ENCODE measurements at places on chromosomes 2 and 18.

DNA sequence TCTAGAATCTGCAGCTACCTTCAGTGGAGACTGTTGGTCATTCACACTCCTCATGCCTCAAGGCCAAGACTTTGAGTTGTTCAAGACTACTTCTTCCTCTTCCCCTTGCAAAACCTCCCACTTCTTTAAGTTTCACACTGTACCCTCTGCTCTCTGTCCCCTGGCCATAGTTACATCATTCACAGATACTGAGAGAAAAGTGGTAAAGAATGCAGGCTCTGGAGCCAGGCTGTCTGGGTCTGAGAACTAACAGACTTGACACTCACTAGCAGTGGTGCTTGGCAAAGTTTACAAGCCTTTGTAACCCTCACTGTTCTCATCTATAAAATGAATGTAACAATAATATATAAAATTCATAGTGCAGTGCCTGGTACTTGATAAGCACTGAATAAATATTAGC lies 61.8 kb downstream of the CDH20 start:
- no peak for DNase-seq

- no peak for DNase-seq
Observed at GRCh38 chr18:10002280-10002679, 88.5 kb downstream of the VAPA start.

DNA sequence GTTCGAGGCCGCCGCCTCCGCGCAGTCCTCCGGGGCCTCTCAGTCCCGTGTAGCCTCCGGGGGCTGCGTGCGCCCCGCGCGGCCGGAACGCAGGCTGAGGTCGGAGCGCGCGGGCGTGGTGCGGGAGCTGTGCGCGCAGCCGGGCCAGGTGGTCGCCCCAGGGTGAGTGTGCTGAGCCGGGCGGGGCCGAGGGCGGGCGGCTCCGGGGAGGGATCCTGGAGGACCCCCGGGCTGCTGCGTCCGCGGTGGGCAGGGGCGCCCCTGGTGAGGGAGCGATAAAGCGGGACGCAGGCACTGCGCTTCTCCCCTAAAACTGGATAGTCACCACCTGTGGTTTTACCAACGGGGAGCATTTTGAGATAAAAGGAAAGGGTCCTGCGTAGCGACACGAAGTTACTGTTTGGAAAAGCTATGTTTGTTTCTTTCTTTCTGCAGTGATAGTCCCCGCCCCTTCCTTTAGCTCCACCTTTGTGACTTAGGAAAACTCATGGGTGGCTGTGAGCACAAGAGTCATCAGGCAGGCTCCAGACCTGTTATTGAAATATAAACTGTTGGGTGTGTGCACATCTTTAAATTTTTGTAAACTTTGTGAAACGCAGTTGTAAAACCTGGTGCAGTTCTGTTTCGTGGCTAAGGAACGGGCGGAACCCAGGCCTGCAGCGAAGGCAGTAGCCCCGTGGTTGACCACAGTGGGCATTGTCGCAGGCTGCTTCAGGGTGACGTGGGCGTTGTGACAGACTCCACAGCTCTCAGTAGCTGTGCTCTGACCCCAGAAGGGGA lies 687 bp downstream of the CTDP1 start:
- DNase-seq: peak; percentile 64

- DNase-seq: peak; percentile 100
Observed at GRCh38 chr2:26696351-26696816, 3.9 kb downstream of the KCNK3 start.

GRCh38 chr2:171579481-171579880 lies 57.2 kb downstream of the CYBRD1 start:
- DNase-seq: peak; percentile 53

GRCh38 chr2:238220892-238221521 lies 17.5 kb upstream of the ILKAP start:
- DNase-seq: peak; percentile 19

DNA sequence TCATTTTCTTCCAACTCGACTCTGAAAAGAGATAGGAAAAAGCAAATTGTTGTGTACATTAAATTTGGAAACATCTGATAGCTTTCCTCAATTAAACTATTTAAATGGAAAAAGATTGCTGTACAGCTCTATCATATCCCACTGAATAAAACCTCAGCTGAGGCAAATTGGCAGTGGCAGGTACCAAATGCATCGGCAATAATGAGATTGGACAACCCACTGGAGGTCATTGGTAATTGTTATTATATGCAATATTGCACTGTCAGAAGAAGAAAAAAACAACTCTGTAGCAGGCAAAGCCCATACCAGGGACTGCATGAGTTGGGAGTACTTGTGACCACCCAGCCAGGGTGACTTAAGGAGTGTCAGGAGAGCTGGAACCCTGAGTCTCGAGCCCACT lies 291.6 kb upstream of the SKOR2 start:
- DNase-seq: no peak

- no peak for DNase-seq
Observed at GRCh38 chr2:101967826-101968513, 23.8 kb upstream of the IL1R2 start.

DNA sequence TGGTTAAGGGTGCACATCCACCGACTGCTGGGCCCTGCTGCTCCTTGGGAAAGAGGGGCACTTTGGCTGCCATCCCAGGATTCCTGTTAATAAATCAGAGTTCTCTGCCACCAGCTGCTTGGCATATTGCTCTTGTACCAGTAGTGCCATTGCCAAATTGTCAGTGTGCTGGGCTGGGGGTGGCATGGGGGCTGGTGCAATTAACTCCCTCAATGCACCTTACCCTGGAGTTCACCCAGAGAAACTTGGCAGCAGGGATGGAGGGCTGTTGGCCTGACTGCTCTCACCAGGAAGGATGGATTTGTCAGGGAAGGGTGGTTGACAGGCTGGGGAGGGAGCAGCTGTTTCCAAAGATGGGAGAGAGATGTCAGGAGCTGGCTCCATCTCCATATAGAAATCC lies 94.6 kb upstream of the SKOR2 start:
- DNase-seq: no peak
